Thoracic aorta endothelial cell (primary cell): ENCODE measurements at places on chromosomes 16 and 17. TPM values are rescaled to one million over a fixed set of nuclear protein-coding genes. Genes with fewer than 3 reads are reported as not detected.

C17orf107 gene
- 0.50 and 0.80 TPM in 2 replicates for total RNA-seq

SHISA9 gene
- total RNA-seq, result under 0.01 TPM in 1 of 2 replicates, not detected in the other

TAC4 gene
- not detected in 2 replicates for total RNA-seq

ZFPM1 gene
- total RNA-seq, result 3.5 and 4.7 TPM in 2 replicates

VAT1L gene
- 2.4 and 6.8 TPM in 2 replicates for total RNA-seq

NACA2 gene
- not detected in 2 replicates for total RNA-seq
